ENCODE measurements at places on chromosomes 5 and 9.

DNA sequence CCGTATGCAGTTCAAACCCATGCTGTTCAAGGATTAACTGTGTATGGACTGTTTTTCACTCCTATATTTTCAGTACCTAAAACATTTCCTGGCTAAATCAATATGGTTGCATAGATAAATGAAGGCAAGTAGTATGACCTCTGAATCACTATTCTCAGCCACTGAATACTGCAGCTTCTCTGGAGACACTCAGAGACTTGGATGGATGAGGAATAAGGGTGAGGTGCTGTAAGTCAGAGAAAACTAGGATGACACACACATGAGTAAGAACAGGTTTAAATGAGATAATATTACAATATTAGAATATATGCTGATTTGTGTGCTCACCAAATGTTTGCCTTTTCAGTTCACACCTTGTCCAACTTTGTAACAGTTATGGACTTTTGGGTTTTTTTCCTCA is 26.0 kb upstream of the ANXA1 start:
- DNase-seq: no peak

DNA sequence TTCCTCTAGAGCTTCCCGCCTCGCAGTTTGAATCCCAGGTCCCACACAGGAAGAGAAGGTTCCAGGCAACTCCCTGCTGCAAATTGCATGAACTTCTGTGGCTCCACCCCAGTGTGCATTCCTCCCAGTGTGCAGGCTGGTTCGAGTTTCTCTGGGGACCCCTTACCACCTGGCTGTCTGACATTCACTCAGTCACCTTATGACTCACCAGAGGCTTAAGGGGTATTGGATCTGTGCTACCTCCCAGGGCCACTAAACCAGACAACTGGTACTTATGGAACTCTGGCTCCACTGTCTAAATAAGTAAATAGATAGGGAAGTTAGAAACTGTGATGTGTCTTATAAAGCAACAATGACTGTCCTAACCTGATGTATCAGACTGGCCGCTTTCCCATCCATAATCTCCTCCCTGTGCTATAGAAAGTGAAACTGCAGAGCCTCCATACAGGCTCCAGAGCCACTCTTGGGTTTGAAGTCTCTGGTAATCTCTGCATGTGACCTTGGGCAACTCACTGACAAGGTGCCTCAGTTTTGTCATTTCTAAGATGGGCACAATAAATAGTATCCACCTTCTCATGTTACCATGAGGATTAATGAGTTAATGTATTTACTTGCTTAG is 720.6 kb downstream of the SEMA5A start:
- DNase-seq: no peak

GRCh38 chr5:131305906-131306305 is 42.1 kb downstream of the CDC42SE2 start:
- no peak for DNase-seq

DNA sequence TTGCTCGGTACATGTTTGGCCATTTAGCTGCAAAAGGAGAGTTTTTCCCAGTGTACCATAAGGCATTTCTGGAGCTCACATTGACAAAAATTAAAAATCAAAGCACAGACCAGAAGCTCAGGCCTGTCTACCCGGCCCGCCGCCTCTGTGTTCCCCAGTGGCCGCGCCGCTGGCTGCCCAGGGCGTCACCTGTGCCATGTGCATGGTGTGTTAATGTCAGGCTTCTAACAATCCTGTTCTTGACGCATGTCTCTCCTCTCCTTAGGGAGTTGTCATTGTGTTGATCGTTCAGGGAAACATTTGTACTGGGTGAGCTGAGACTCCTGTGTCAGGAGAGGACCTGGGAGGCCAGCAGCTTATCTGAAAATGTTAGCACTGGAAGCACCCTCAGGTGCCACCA is 9.6 kb upstream of the NTNG2 start:
- no peak for DNase-seq

- no peak for DNase-seq
Measured at GRCh38 chr9:104027295-104027694, 66.8 kb upstream of the SMC2 start.

DNA sequence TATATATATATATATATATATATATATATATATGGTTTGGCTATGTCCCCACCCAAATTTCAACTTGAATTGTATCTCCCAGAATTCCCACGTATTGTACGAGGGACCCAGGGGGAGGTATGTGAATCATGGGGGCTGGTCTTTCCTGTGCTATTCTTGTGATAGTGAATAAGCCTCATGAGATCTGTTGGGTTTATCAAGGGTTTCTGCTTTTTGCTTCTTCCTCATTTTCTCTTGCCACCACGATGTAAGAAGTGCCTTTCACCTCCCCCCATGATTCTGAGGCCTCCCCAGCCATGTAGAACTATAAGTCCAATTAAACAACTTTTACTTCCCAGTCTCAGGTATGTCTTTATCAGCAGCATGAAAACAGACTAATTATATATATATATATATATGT is 52.3 kb upstream of the ADAMTS2 start:
- DNase-seq: no peak

DNA sequence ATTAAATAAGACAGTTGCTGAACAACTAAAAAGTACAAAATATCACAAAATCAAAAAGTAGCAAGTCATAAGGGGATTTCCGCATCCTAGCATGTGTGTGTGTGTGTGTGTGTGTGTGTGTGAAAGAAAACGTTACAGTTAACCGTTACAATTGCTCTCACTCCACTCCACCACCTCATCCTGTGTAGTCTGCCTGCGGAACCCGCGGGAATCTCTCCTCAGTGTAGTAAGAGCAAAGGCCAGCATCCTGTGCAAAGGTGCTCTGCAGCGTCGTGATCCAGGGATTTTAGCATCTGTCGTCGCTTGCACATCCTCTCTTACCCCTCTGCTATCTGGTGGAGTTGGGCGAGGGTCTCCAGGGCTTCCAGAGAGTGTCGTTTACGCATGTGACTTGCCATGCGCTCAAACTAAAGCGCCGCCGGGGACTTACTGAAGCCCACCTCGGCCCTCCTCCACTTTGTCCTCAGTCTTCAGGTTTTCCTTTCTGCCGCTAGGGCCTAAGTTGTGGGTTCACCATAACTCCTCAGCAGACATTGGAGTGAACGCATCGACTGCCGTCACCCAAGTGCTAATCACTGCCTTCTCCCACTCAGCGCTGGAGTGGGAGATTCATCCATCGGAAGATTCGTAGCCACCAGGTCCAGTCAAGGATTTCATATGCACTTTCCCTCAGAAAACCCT is 3.9 kb downstream of the CDKN2B start:
- DNase-seq: no peak

DNA sequence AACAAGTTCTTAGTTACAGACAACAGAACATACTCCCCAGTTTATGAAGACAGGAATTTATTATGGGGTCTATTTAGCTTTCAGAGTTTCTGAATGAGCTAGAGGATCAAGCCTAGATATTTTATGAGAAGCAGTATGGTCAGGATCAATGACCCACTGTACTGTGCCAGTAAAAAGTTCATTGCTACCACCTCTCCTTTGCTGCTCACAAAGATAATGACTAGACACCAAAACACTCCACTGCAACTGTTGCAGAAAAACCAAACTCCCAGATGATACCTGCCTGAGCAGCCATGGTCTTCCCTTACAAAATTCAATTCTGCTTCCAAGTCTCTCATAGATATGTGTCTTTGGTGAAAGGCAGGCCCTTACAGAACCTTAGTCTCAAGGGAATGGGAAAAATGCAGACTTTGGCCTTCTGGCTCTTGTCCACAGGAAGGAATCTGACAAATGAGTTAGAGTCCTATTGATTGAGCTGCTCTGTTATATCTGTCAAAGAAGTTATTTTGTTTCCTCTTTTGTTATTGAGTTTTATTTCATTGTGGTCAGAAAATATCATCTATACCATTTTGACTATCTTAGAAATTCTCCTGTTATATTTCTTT is 74.7 kb upstream of the RASGRF2 start:
- no peak for DNase-seq

DNA sequence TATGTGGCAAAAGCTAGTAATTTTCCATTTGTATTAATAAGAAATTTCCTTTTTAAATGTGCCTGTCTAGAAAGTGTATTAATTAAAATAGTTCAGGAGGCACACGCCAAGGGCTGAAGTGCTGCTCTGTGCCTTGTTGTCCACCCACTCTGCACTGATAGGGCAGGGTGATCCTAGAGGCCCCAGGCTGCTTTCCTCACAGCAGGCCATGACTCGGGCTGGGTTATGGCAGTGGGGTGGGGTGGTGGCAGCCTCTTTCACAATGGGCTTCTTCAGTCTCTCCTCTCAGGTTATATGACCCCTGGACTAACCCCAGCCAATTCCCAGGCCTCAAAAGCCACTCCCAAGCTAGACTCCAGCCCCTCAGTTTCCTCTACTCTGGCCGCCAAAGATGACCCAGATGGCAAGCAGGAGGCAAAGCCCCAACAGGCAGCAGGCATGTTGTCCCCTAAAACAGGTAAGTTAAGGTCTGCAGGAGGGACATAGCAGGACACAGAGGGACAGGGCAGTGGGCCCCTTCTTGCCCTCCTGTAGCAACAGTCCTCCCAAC is 19.5 kb downstream of the CD74 start:
- DNase-seq: no peak

DNA sequence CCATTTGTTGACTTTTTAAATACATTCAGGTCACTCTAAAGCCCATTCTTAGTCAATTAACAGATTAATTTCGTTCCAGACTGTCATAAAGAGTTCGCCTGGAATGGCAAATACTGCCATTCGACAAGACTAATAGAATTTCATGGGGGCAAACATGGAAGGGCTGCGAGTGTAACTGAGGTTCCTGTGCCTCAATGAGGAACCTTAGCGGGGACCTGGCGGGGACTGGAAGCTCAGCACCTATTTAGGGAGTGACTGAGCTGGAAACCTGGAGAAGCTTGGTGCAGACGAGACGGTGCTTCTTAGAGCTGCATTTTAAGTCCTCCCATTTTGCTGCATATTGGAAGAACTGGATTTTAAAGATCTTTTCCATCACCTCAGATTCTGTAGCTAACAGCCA is 3.4 kb downstream of the VCAN start:
- no peak for DNase-seq

DNA sequence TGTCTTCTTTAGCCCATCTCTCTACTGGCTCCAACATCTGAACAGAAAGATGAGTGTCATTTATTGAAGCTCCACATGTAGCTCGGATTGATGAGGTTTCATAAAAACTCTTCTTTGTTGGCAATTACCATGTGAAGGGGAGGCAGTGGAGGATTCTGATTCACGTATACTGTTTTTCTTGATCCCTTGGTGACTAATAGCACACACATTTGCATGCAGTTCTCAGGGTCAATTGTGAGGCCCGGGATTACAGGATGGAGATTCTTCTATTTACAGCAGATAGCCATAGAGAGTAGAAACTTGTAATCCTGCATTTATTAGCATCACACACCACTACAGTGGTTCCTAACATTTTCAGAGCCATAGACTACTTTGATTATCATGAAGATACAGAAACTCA is 133.2 kb upstream of the MARCHF11 start:
- no peak for DNase-seq

Data from activated CD4-positive, alpha-beta T cell treated with anti-CD3 and anti-CD28 coated beads for 48 hours (primary cell).